Thoracic aorta (tissue), 2 donors: ENCODE measurements at places on chromosomes 2 and 18. TPM values are rescaled to one million over a fixed set of nuclear protein-coding genes. Genes with fewer than 3 reads are reported as not detected.

The CD226 gene
- total RNA-seq, result 0.68 TPM

The ABCB11 gene
- total RNA-seq, result not detected

DNA sequence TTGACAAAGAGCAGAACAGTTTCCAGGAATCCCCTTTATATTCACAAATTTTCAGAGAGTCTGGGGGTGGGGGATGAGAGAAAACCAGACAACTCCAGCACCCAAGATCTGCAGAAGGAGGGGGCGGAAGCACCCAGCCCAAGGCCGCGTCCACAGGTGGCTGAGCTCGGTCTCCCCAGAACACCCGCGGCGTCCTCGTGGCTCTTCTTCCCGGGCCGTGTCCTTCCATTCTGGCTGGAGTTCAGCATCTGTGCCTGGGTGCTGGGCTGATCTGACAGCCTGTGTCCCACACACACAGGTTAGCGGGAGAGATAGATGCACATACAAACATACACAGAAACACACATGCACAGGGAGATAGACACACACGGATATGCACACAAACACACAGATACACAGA is 455.8 kb upstream of the SALL3 start:
- H3K4me3 ChIP-seq, result no peak overlapping the region
- H3K27ac ChIP-seq, result no peak overlapping the region
- H3K27me3 ChIP-seq, result no peaks in the 10 kb centered on the region
- no peak for DNase-seq

- no peak overlapping the region for H3K4me3 ChIP-seq
- no peaks in the 10 kb centered on the region for H3K27me3 ChIP-seq
- no peaks in the 10 kb centered on the region for H3K36me3 ChIP-seq
- H3K4me1 ChIP-seq, result no peaks in the 10 kb centered on the region
- H3K27ac ChIP-seq, result no peak overlapping the region
These were observed 110.1 kb upstream of the SULT1C3 start for GRCh38 chr2:108129636-108130035.
